ENCODE measurements at places on chromosomes 1 and 21.

- no peak for DNase-seq
Observed at GRCh38 chr1:198630863-198631262, 8.0 kb upstream of the PTPRC start.

DNA sequence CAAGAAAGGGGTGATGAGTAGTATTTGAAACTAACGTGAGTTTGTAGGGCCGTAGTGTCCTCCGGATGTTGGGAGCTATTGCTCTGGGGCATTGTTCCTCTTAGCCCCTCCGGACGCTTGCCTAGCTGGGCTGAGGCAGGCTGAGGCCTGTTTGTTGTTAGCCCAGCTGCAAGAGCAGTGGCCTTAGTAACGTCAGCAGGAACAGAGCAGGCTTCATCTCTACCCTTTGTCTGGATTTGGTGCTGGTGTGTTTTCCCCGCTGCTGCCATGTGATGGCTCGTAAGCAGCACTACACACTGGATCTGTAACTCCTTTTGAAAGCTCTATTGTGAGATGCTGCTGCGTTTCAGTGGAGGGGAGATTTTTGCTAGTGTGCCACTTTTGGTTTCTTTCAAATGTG lies 57.6 kb downstream of the DNM3 start:
- DNase-seq: no peak

DNA sequence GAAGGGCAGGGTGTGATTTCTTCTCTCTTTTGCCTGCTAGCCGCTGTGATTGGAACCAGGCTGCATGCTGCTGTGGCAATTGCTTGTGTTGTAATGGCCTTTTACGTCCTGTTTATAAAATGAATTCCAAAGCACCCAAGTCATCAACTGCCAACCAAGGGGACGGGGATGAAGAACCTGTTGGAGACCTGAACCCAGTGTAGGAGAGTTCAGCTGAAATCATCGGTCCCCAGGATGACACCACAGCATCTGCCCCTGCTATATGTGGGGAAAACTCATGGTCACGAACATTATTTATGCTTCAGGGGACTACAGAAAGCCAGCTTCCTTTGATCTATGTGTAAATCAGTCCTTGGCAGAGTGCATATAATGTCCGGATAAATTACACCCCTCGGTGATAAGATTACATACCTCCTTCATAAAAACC lies 3.8 kb downstream of the TMEM167B start:
- DNase-seq: no peak

DNA sequence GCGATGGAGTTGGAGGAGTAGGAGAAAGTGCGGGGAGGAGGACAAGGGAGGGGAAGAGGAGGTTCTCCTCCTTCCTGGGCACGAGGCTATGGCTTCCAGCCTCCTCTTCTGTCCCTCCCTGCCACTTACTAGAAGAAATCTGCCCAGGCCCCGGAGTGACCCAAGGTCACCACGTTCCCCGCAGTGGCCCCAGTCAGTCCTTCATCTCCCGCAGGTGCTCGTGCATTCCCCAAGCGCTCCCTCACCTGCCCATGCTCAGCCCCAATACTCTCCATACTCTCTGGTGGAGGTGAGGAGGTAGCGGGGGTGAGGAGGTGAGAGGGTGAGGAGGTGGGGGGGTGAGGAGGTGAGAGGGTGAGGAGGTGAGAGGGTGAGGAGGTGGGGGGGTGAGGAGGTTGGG lies 85.4 kb downstream of the CCDC185 start:
- no peak for DNase-seq

GRCh38 chr1:183635099-183635605 lies 431 bp downstream of the ARPC5 start:
- DNase-seq: peak; percentile 45

- DNase-seq: no peak
Observed at GRCh38 chr21:44585892-44586291, 5.5 kb upstream of the KRTAP10-5 start.

GRCh38 chr1:160748878-160749269 lies 9.8 kb downstream of the SLAMF7 start:
- no peak for DNase-seq

- no peak for DNase-seq
Observed at GRCh38 chr1:179549368-179549700, 26.4 kb downstream of the NPHS2 start.
